ENCODE measurements at places on chromosomes 16 and 17.

DNA sequence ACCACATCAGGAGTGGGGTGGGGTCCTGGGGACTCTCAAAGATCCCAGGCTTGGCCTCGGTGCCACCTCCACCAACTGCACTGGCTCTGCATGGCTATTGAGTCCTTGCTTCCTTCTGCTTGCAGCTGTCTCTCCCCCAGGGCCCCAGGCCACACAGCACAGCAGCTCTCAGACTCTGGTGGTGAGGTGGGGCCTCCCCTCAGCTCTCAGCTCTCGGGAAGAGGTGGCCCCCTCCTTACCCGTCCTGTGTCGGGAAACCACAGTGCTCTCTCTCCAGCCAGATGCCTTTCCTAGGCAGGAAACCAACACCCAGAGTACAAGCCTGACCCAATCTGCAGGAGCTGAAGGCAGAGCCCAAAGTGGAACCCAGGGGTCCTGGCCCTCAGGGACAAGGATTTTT is 18.5 kb downstream of the SRCIN1 start:
- DNase-seq: no peak

DNA sequence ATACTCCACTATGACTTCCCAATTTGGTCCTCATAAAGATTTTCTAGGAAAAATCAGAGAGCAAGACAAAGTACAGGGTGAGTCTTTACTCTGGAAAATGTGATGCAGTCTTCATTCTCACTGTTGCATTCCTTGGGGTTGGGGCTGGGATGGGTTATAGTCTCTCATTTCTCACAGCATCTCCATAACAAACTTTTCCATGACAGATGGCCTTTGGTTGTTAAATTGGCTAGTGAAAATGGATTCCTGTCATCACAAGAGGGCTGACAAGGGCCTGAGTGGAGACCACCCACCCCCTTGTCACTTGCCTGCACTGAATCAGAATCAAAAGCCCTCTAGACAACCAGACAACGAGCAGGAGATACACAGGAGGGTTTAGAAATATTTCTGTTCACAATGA is 174.6 kb downstream of the AATF start:
- DNase-seq: no peak

DNA sequence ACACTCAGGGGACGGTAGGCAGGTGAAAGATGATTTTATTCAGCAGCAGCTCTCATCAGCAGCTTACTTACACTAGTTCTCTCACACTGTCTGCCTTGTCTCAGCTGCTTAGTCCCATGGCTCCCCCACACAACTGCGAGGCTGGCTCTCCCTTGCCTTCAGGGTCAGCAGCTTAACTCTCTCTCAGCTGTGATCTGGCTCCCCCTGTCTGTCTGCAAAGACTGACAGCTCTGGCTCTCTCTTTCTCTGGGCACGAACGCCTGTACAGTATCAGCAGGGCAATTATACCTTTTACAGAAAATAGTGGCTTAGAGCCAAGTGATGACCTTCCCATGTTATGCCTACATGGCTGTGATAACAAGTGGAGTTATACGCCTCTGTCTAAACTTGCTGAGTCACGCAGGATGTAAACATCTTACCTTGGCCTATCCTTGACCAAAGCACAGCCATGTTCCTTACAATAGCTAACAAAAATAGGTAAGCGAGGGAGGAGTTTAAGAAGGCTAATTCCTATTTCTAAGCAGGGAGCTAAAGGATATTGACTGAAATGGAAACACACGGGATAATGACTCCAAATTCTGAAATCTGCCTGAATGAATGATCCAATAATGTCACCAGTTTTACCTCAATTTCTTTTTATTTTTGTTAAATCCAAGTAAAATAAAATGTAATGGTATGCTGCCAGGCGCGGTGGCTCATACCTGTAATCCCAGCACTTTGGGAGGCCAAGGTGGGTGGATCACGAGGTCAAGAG is 1.1 kb upstream of the NDUFAB1 start:
- no peak for DNase-seq

DNA sequence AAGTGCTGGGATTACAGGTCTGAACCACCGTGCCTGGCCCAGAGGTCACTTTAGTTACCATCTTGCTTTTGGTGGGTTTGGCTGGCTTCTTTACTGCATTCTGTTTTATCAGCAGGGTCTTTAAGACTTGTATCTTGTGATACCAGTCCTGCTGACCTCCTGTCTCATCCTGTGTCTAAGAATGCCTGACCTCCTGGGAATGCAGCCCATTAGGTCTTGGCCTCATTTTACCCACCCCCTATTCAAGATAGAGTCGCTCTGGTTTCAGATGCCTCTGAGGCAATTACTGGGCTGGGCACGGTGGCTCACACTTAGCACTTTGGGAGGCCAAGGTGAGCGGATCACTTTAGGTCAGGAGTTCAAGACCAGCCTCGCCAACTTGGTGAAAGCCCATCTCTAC is 63.8 kb downstream of the MFSD11 start:
- DNase-seq: no peak

DNA sequence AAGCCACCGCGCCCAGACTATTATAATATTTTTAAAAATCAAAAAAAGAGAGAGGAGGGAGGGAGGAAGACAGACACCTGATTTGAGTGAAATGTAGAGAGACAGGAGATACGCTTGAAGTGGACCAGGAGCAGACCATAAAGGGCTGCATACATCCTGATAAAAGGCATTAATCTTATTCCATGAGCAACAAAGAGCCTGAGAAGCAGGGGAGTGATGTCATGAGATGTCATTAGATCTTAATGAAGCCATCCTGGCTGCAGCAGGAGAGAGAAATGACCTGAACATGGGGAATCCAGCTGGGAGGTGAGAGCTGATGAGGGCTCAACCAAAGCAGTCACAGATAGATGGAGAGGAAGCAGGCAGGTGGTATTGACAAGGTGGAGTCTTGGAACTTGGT is 5.2 kb upstream of the HID1 start:
- DNase-seq: peak; percentile 76

DNA sequence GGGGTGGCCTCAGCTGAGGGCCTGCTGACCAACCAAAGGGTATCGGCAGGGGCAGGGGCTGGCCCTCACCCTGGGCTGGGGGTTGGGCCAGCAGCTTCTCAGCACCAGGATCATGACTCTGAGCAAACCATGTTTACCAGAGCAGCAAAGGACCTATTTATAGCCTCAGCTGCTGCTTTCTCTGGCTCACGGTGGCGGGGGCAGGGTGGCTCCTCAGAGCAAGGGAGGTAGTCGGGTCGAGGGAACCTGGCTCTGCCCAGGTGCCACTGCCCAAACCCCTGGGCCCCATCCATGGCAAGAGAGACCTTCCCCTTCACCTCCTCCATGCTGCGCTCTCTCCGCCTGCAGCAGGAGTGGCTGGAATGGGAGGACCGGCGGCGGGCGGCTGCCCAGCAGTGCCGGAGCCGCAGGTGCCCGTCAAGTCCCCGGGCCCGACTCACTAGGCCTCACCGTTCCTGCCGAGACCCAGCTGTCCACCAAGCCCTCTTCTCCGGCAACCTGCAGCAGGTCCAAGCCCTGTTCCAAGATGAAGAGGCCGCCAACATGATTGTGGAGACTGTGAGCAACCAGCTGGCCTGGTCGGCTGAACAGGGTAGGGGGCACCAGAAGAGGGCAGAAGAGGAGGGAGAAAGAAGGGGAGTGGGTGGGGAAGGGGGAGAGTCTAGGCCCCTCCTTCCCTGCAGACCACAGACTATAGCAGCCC is at the start of gene ASB16:
Gene ASB16 (plus strand): TSS at position 206 of the 703 bp plus-strand sequence. CDS start 86 bp downstream, at position 292.
- peak; percentile 94 for DNase-seq

DNA sequence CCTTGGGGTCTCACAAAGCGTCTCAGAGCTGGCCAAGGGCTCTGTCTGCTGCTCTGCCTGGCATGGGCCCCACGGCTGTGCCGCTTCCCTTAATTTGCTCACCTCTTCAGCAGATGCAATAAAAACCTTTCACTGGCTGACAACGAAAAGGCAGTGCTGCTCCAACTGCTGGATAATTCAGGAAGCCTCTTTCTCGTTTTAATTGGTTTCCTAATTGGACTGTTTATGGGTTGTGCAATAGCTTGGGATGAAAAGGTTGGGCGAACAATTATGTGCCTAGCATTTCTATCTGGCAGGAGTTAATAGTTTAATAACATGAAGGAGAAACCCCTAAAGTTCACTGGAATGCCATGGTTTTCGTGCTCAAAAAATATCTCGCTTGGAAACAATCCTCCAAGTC is 234.1 kb upstream of the IRX5 start:
- DNase-seq: peak; percentile 42

DNA sequence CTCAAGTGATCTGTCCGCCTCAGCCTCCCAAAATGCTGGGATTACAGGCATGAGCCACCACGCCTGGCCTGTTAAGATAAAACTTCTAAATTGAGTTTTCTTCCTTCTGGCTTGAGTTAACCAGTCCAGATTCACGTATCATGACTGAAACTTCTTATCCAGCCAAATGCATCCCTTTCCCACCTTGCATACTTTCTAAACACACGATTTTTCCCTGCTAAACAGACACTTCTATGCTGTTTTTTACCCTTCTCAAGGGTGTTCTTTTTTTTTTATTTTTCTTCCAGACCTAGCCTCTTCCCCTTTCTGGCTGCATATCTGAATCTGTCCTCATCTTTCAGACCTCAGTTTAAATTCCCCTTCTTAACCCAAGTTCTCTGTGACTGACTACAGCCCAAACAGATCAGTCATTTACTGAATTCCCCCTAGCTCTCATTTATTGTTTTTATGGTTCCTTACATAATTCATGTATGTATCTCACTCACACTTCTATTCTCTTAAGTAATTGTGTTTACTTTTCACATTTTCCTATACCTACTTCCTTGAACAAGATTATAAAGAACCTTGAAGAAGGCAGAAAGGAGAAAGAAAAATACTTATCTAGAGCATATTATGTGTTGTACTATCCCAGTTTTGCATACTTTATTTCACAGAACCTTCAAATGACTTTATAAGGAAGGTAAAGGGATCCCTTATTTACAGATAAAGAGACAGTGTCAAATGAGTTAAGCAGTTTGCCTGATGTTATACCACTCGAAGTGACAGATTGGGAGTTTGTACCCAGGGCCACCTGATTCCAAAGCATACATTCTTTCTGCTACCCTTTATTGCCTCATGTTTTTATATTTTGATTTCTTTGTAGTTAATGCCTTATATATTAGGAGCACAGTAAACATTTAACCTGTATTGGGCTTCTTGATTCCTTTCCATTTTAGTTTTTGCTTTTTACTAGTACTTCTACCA is 5.2 kb downstream of the EVI2B start:
- DNase-seq: no peak

DNA sequence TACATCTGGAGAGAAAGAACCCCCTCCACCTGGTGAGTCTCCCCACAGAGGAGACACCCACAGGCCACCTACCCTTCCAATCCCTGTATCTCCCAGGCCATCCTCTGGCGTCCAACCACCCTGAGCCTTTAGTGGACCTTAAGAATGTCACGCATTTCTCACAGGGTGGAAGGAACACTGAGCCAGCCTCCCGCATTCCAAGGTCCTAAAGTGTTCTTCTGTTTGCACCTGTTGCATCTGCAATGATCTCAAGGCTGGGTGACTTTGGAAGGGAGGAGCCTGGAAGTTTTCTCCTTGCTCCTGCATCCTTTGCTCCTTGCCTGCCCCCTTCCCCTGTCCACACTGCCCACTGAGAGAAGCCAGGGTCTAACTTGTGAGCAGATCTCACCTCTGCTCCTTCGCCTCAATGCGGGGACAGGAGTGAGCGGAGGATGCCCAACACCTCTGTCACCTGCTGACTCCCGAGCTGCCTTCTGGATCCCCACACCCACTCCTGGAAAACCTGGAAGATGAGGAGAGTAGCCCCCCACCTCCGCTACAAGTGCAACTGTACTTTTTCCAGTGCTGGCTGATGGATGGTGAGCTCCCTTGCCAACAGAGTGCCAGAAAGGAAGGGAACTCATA is 3.7 kb downstream of the CHST5 start:
- peak; percentile 30 for DNase-seq

DNA sequence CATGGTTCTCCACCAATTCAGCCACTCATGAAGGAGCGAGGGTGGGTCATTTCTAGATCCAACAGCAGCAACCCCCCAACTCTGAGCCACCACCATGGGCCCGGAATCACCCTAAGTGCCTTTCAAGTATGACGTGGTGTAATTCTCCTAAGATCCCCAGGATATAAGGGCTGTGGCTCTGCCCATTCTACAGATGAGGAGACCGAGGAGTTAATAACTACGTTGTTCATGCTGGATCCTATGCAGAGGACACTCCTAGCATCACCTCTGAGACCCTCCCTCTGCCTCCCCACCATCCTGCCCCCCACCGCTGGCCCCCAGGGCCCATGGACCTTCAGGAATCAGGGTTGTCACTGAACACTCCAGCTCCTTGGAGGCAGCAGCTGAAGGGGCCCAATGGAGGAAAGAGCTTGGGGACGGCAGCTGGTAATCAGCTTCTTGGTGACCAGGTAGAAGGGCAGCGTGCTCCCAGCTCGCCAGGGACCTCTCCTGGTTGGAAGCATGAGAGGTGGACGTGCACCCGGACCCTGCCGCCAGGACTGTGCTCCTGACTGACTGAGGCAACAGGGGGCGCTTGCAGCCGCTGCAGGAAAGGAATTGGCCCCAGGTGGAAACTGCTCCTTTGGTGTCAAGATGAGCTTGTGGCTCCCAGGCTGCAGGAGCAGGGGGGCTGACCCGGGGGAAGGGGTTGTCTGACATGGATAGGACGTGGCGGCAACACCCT is 28.2 kb upstream of the CACNG1 start:
- DNase-seq: no peak

DNA sequence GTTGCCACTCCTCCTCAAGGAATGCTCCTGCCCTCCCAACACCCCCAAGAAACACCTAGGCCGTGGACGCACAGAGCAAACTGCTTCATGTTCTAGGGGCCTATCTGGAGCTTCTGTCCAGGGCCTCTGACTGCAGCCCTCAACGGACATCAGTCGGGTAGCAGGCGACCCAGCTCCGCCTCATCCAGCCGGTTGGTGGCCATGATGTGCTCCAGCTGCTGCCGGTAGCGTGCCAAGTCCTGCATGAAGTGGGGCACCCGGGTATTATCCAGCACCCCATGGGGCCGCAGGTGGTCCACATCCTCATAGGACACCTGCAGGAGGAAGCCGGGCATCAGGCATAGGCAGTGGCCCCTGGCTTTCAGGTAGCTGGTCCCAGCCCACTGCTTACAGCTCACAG is 6.3 kb downstream of the NOL3 start:
- no peak for DNase-seq

DNA sequence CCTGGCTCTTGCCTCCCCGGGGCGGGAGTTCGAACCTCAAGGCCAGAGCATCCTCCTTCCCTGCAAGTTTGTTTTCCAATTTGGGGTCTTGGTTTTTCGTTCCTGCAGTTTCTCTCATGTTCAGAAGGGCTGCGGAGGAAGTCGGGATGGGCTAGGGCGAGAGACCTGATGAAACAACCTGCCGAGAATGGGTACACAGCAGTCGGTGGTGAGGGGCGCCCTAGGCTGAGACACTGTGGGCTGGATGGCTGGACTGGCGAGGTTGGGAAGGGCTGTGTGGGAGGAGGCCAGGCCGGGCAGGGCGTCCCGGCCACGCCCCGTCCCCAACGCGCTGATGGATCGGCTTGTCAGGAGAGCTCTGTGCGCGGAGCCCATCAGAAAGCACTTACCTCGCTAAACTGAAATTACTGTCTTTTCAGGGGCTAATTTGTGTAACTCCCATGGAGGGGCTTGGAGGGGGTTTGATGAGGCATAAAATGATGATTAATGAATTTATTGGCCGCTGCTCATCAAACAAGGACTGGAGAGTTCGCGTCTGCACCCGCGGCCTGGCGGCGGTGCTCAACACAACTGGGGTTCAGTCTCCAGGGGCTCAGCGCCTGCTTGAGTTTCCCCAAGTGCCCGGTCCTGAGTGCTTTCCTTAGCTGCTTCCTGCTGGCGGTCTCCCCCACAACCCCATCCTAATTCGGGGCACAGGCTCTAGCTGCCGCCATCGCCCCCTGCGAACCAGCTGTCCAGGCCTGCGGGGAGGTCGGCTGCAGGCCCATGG is 9.0 kb downstream of the IRX5 start:
- no peak for DNase-seq

- DNase-seq: peak; percentile 94
Observed at GRCh38 chr17:1108765-1109605, 70.8 kb downstream of the ABR start.
